ENCODE measurements at places on chromosomes 4 and X.

- no peak for DNase-seq
Observed at GRCh38 chr4:43325220-43325967, 432.9 kb downstream of the GRXCR1 start.

GRCh38 chr4:1981251-1982058 lies 27.3 kb downstream of the NELFA start:
- DNase-seq: peak; percentile 85

GRCh38 chrX:23333842-23334520 lies 668 bp upstream of the PTCHD1 start:
- DNase-seq: peak; percentile 45

DNA sequence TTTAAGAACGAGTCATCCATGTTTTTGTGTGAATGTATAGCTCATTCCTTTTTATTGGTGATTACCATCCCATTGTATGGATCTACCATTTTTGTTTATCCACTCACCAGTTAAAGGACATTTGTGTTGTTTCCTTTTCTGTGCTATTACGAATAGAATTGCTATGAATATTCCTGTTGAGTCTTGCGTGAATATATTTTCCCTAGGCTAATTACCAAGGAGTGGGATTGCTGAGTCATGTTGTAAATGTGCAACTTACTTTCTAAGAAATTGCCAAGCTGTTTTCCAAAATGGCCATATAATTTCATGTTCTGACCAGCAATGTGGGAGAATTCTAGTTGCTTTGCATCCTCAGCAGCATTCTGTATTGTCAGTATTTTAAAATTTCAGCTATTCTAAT lies 51.3 kb downstream of the YIPF6 start:
- no peak for DNase-seq

DNA sequence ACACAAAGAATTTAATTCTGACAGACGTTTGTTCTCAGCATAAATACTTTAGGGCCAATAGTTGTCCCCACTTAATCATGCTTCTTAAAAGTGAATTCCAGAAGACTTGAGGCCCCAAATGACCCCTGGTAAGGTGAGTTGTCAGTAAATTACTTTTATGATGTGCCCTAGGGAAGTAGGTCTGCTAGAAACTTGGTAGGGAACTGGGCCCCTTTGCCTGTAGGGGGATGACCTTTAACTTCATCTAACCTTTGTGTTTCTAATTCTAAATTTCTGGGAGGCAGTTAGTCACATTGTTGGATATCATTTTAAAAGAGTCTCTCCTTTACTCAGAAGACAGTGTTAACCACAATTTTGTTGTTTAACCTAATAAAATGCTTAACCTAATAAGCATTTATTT lies 28.8 kb downstream of the HHIP start:
- peak; percentile 18 for DNase-seq

DNA sequence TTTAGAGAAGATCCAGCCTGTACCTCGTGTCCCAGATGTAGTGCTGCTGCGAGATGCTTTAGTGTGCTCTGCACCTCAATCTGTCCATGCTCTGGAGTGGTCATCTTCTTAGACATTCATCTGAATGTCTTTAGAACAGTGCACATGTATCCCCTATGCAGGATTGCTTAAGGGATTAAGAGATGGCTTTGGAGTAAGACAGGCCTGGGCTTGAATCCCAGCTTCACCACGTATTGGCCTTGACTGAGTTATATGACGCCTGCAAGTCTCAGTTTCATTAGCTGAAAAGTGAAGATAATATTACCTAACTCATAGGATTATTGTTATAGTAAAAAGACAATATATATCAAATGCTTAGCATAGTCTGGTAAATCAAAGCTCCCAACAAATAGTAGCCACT lies 98.3 kb downstream of the NFKB1 start:
- no peak for DNase-seq

DNA sequence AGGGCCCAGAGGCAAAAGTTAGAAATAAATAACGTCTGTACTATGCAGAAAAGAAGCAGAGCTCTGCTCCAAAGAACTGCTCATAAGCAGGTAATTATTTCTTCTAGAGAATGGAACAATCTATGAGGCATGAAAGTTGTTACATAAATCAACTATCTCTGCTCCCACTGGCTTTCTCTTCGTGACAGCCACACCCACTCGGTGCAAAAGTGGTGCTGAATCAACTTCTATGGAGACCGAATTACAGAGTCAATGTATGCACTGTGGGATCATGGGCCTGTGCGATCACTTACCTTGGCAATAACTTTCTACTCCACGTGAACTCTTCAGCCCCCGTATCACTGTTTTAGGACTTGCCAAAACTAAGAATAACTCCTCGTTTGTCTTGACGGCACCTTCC lies 99.4 kb upstream of the ATXN3L start:
- DNase-seq: peak; percentile 15

GRCh38 chr4:26023203-26023972 lies 109.4 kb downstream of the SMIM20 start:
- no peak for DNase-seq

GRCh38 chrX:48918643-48919340 lies at the start of gene PIM2:
Gene PIM2 (minus strand): TSS chrX:48919024. CDS start chrX:48918834, 190 bp downstream.
- DNase-seq: peak; percentile 74

DNA sequence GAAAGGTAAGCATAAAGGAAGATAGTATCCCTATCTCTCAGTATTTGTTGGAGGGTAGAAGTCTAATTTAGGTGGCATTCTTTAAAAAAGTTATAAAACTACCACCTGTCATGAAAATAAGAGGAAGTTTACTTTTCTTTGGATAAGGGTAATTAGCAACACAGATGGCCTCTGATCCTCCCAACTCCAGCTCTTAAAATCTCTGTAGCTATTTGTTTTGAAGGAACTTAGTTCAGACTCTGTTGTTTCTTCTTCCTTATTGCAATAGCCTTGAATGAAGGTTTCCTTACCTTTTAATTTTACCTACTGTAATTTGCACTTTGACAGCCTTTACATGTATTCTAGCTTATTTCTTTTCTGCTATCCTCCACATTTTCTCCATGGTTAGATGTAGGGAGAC lies 1261.3 kb downstream of the RAPGEF2 start:
- no peak for DNase-seq

- DNase-seq: no peak
Observed at GRCh38 chrX:152899874-152900719, 2.2 kb downstream of the ZNF185 start.

DNA sequence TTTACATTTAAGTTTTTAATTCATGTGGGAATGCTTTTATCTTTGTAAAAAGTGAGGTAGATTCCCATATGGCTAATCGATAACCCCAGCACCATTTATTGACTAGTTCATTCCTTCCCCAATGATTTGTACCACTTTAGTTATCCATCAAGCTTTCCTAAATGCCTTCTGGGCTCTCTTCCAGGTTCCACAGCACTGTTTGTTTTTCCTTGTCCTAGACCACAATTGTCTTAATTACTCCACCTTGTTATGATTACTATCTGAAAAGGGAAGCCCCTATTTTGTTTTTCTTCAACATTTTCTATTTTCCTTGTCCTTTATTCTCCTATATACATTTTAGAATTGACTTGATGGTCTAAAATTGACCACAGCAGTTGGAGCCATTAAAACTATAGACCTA lies 48.5 kb upstream of the GPRIN3 start:
- DNase-seq: no peak

DNA sequence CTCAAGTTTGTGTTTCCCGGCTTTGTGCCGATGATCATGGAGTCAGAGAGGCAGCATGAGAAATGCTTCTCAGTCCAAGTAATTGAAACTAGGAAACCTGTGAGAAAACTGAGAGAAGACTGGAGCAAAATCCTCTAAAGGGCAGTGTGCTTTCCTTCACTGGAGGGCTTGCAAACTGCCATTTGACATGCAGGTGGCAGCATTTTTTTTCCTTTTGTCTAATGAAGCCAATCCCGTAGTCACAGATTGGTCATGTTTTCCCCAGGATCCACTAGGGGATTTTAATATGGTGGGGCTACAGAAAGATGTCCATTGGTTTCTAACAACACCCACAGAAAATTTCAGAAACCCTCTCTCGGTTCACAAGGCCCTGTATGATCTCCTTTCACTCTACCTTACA lies 117.4 kb upstream of the NUDT10 start:
- DNase-seq: peak; percentile 13

GRCh38 chrX:69321006-69321655 lies 155.9 kb upstream of the PJA1 start:
- no peak for DNase-seq

GRCh38 chr4:1410491-1411325 lies 4.5 kb upstream of the NKX1-1 start:
- peak; percentile 98 for DNase-seq

DNA sequence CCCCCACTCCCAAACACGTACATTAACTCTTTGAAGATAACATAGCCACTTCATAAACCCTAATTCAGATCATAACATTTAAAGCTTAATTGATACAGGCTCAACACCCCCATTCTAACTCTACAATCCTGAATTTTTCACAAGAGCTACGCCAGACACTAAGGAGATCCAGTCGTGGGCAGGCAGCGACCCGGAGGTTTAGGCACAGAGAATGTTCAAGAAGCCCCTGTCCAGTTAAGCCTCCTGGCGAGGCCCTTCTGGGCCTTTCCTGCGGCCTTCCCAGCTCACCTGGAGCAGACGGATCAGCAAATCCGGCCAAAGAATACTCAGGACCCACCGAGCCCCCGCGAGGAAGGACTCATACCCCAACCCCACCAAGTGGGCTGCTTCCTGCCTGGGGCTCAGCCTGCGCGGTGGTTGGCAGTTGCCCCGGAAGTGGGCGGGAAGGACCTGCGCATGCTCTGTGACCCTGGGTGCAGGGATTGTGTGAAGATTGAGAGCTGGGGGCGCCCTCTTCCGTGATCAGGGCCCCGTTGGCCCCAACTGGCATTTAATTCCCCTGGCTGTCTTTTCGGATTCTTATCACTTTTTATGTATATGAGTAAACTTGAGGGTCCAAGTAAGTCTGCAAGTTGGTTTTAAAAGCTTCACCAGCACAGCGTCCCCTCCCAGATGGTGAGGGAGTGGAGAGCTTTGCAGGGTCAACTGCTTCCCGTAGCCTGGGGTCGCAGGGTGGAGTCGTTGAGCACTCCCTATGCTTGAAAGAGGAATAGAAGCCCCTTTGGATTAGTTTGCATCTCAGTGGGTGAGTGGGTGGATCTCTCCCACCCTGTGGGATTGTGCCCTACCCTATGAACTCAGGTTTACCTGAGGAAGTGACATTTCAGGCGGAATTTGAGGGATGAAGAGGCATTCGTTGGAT lies at the start of gene TRIM61:
TSS of gene TRIM61 (minus strand) at position 415 of the 922 bp plus-strand sequence. CDS start 7,655 bp downstream, outside the sequence.
- DNase-seq: peak; percentile 21

DNA sequence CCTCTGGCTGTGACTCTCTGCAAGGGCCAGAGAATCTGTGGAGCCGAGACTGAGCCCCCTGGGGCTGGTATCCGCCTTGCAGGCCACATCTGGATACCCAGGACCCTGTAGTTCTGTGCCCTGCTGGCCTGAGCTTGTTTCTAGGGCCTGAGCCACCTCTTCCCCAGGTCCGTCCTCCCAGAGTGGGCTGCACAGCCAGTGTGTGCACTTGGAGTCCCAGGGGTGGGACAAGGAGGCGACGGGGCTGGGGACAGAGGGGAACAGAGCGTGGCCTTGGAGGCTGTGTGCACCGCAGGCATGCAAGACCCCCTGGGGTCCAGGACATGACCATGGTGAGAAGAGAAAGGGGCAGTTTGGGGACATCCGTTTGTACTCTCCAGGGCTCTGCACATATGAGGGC lies 105.5 kb downstream of the SORCS2 start:
- no peak for DNase-seq

- DNase-seq: no peak
Observed at GRCh38 chr4:109662771-109663170, 40.5 kb downstream of the CASP6 start.

DNA sequence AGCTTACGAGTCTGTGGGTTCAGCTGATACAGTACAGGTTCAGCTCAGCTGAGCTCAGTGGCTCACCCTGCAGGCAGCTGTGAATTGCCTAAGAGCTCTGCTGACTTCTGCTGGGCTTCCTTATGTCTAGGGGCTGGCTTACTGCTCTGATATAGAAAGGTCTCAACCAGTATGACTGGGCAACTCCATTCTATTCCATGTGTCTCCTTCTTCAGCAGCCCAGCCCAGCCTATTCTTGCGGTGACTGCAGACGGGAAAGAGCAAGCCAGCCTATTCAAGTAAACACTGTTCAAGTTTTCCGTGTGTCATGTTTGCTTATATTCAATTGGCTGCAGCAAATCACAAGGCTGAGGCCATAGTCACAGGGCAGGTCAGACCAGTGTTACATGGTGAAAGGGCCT lies 615.4 kb upstream of the ZFP42 start:
- DNase-seq: peak; percentile 37

DNA sequence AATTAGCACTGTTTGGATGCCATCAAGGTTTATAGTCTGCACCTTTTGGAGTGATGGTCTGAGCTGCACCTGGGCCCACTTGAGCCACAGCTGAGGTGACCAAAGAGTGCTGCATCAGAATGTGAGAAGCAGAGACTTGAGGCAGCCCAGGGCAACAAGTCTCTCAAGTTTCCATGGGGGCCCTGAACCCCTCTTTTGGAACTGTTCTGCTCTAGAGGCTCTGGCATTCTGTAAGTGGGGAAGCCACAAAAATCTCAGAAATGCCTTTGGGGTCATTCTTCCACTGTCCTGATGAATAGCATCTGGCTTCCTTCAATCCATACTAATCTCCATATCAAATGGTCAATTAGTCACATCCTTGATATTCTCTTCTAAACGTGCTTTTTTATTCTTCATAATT lies 298.4 kb upstream of the MAOA start:
- DNase-seq: no peak

DNA sequence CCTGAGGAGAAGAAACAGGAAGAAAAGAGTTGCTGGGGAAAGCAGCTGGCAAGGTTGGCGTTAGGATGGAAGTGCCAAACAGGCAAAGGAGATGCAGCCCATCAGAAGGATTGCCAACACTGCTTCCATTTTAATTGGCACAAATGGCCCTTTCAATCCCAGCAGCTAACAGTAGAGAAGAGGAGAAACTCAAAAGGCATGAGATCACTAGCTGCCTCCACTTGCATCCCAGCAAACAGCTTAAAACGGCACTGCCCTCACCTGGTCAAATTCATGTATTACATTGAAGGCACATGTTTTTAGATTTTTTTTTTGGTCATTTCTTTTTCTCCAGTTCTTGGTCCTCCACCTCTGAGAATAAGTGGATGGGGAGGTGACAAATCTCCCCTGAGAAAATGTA lies 14.9 kb upstream of the LOC101059915 start:
- DNase-seq: peak; percentile 50

DNA sequence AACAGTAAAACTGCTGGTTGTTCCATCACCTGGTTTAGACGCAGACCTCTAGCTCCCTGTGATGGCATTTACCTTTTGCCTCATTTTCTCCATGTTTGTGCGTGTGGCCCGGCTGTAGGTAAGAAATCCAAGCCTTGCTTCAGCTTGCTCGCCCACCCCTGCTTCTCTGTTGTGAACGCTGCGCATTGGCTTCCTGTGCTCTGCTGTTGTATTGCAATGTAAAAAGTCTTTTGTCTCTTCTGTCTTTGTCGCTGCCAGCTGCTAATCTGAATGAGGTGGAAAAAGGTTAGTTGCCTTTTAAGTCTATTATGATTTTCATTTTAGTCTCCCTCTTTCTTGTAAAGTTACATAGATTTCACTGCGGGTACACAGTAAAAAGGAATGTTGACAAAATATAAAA lies 127.3 kb upstream of the PACRGL start:
- DNase-seq: peak; percentile 37

- peak; percentile 21 for DNase-seq
Observed at GRCh38 chr4:178196751-178197374, 754.6 kb upstream of the AGA start.

Measured in iPS-NIHi11 (cell line).